ENCODE measurements at places on chromosomes 12 and 14.

DNA sequence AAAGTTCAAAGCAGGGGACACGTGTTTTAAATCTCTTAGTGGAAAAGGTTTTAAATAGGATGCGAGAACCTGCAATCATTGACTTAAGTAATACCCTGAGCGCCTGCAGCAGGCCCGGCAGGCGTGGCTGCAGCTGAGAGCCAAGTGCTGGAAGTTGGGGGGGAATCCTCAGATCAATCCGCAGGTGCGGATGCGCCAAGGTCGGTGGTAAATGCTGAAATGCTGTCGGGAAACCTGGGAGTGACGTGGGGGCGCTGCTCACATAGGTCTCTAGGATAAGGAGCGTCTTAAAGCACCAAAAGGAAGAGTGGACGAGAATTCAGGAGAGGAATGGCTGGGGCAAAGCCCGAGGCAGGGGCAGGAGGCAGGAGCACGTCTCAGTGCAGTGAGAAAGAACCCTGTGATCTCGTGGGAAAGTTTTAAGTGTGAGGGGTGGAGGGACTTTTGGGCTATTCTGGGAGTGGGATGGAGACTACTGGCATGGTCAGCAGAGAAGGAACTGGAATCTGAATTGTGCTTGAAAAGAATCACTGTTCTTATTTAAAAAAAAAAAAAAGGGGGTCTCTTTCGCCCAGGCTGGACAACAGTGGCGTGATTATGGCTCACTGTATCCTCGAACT is 883 bp upstream of the CDCA4 start:
- DNase-seq, result no peak

DNA sequence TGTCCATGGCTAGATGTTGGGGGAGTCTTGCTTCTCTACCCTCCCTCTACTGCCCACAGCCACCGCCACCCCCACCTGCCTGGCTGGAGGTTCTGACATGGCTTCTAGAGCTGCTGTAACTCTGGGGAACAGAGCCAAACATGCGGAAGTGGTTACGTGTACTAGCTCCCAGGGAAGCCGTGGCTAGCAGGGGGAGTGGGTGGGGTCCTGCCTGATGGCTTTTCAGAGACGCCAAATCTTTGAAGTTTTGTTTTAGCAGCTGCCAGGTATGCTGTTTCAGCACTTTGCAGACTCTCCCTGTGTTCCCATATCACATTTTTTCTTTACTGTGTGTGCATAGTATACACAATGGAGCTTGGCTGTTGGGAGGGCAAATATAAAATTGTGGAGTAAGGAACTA is 150.3 kb downstream of the TGFB3 start:
- DNase-seq, result no peak

DNA sequence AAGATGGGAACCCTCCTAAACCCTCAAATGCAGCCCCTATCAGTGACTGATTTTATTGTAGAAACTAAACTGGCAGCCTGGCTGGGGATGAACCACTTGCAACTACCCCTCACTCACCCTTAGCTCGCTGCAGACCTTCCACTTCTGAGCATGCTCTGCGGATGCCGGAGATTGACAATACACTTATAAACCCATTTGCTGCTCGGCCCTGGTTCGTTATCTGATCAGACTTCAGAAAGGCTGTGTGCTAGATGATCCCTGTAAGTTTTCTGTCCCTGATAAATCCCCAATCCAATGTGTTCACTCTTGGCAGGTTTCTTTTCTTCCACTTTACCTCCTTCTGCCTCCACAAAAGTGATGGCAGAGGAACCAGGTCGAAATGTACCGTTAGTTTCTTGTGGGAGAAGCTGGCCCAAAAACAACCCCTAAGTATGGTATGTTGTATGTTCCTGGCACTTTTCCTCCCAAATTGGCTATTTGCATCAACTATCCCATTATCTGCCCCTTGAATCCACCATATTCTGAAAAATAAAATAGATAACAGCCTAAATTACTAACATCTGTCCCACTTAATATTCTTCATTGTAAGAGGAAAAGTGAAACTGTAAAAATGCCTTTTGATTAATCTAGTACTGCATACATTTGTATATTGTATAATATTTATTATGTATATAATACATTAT is 18.8 kb downstream of the RPH3A start:
- DNase-seq, result no peak

DNA sequence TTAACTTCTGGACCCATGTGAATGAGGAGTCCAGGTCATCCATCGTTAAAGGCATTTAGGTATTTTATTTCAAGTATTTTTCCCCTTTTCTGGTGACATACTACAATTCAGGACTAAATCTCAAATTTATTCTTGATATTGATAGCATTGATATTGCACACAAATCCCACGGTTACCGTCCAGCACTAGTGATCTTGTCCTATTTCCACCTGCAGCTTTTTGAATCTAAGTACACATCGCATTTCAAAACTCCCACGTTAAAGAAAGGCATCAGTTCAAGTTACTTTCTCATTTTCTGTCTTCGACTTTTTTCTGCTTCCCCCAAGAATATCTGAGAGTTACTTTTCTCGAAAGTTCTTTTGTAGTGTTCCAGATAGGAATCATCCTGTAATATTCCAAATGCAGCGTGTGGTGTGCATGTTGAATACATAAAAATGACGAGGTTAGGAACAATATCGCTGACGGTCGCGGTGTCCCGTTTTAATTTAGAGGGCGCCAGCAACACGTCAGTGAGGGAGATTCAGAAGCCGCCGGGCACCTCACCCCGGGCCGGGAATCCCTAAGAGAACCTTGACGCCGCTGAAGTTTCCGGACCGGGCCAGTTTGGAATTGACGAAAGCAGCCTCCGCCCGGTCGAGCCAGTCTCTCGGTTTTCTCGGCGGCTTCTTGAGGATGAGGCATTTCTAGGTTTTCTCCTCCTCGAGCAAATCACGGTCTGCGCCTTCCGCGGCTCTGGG is 569 bp upstream of the RGS6 start:
- peak; percentile 29 for DNase-seq

- no peak for DNase-seq
These were observed 376.0 kb upstream of the LRFN5 start for GRCh38 chr14:41230683-41231082.

DNA sequence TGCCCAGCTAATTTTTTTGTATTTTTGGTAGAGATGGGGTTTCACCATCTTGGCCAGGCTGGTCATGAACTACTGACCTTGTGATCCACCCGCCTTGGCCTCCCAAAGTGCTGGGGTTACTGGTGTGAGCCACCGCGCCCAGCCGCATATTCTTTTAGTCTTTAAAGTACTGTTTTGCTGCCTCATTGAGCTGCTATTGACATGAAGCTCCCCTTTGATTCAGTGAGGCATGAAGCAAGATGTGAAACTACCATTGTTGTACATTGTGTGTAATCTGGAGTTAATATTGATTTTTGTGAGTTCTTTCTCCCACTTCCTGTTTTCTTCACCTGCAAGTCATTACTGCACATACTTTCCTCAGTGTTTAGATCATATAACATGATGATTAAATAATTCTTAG is 80.8 kb downstream of the MNAT1 start:
- no peak for DNase-seq

- DNase-seq, result no peak
These were observed 179.3 kb downstream of the ADCK1 start for GRCh38 chr14:77979171-77979570.

DNA sequence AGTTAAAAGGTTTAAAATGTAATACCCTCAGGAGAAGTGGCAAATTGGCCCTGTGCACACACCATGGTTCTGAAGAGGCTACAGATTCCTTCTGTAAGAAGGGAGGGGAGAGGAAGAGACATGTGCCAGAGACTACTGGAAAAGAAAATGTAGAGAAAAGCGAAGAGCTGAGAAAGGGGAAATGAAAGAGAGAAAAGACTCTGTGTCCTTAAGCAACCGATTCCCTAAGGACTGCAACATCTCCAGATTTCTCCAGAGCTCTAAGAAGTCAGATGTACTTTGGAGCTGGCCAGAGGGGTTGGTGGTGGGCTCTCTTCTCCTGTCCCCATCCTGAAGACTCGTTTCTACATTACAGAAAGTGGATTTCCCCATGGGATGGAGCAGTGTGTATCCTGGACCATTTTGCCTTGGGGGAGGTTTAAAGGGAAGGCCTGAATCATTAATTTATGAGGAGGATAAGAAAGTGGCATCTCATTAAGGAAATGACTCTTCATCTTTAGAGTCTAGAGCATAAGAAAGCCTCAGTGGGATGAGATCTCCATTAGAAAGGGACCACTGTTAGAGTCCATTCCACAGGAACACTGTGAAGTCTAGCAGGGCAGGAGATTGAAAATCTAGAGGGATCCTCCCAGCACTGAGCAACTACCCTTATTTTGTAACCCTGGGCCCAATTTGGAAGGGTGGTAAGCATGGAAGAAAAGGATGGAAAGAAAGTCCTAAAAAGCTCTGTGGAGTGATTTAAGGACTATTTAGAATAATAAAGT is 45.5 kb upstream of the FUT8 start:
- no peak for DNase-seq

DNA sequence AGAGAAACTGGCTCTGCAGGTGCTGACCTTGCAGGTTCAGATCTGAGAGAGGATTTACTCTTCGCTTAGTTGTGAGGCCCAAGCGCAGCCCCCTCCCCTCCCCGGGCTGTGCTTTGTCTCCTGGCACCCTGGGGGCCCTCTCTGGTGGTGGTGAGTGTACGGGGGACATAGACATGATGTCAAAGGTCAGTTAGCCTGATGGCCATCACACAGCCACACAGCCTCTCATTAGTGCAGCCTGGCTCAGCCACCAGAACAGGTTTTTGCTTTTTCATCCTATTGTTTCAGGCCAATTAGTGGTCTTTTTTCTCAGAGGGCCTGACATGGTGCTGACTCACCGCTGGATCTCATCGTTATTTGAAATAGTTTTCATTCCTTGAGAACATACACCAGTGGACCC is 437.9 kb downstream of the AACS start:
- DNase-seq, result no peak

- no peak for DNase-seq
These were observed 190.1 kb downstream of the FOXN3 start for GRCh38 chr14:89226801-89227495.

- no peak for DNase-seq
These were observed 25.4 kb upstream of the SMAGP start for GRCh38 chr12:51295651-51296050.

DNA sequence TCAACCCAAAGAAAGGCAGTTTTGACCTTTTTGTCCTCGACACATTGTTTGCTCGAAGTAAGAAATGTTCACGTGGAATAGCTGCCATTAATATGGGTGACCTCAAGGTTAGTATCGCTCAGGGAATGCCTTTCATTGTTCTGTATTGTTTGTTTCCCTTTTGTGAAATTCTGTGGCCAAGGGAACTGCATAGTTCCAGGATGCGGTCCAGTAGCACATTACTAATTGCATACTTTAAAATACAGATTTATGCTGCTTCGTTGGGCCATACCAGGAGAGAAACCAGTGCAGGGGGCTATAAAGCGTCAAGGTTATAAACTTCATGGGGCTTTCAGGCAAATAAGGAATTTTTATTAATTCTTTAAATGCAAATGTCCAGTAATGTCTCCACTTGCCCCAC is 73.3 kb upstream of the USP44 start:
- DNase-seq, result no peak

DNA sequence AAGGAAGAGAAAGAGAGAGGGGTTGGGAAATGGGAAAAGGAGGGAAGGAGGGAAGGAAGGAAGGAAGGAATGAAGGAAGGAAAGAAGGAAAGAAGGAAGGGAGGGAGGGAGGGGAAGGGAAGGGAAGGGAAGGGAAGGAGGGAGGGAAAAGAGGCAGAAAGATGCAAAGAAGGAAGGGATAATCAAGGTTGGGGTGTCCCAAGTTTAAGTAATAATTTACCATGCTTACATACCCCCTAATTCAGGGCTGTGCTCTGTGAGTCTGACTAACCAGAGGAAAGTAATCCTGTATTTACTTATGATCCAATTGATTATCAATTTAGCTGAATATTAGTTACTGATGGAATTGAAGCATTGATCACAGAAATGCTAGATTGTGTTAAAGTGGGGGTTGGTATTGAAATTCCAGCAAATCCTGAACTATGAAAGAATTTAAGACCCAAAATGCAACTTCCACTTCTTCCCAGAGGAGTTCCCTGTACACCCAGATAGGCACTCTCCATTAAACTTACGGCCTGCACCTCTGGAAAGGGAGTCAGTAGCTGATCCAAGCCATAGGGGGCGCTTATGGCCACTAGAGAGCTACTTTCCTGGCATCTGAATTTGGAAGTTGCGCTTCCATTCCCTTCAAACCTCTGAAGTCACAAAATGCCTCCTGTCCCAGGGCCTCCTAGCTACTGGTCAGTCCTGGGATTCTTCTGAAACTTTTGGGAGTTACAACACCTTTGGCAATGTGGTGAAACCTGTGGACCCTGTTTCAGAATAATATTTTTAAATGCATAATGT is 162.7 kb upstream of the PWP1 start:
- no peak for DNase-seq

GRCh38 chr14:52730709-52731111 is 744 bp downstream of the STYX start:
- DNase-seq, result no peak

- no peak for DNase-seq
These were observed 76.4 kb upstream of the FOXN3 start for GRCh38 chr14:89493406-89493805.

- DNase-seq, result no peak
These were observed 321.9 kb downstream of the SYT1 start for GRCh38 chr12:79186506-79186905.

GRCh38 chr12:12835378-12836146 is 22.4 kb downstream of the DDX47 start:
- no peak for DNase-seq

DNA sequence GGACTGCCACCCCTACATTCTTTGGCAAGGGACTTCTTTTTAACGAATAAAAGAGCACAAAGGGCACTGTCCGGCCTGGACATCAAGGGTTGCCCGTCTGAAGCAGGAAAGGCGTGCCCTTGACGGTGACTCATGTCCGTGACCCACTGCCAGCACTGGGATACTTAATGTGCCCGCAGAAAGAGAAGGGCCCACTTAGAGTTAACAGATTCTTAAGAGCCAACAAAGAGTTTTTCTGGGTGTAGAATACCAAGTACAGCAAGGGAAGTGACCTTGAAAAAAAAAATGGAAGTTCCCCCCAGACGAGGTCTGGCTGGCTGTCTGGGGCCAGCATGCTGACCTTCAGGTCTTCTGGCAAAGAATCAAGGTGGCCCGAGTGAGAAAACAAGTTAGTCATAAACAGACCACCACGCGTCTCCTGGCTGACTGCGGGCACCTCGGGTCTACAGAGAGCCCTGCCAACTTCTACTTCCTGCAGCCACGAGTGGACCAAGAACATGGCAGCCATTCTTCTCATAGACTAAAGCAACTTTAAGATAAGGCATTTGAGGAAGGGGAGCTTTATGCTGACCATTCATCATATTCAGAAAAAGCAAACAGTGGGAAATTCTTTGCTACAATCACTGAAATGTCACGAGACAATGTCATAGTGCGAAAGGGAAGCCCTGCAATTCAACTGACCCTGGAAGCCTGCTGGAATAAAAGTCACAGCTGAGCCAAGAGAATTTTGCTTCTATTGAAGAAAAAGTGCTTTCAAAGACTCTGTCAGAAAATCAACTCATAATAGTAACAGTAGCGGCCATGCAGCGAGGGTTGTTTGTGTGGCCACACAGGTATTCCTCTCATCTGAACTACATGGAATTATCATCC is 10.5 kb upstream of the SELPLG start:
- no peak for DNase-seq

- DNase-seq, result no peak
These were observed 68.7 kb downstream of the CCDC91 start for GRCh38 chr12:28258998-28259397.
